CD4-positive, alpha-beta memory T cell (primary cell): ENCODE measurements at places on chromosomes 11 and 22.

GRCh38 chr11:85783758-85784157 lies 27.2 kb downstream of the SYTL2 start:
- no peak for DNase-seq

GRCh38 chr22:17774926-17775685 lies 837 bp upstream of the BID start:
- no peak for DNase-seq

DNA sequence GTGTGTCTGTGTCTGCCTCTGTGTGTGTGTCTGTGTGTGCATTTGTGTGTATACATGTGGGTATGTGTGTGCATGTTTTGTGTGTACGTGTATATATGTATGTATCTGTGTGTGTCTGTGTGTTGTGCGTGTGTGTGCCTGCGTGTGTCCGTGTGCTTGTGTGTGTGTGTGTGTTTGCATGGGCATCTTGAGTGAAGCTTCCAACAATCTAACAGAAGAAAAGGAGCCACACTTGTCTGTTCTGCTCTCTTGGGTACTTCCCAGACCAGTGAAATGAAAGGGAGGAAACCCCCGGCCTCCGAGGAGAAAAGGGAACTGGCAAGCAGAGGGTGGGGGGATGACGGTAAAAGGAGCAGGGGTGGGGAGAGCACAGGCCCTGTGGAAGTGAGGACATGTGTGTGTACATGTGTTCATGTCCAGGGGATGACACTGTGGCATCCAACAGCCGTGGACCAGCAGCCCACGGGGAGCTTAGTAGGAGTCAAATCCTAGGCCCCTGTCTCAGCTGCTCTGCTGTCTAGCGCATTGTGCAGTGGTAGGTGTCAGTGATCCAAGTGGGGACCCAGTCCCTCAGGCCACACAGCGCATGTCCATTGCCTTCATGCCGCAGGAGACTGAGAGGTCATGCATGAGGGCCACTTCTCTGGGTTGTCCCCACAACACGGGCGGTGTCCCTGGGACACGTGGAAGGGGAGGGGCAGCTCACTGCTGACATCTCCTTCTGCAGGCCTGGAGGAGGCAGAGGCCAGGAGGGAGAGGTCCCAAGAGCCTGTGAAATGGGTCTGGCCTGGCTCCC lies 8.1 kb downstream of the CSF2RB start:
- no peak for DNase-seq

- DNase-seq, result no peak
Observed at GRCh38 chr22:33012833-33013450, 45.2 kb downstream of the SYN3 start.

DNA sequence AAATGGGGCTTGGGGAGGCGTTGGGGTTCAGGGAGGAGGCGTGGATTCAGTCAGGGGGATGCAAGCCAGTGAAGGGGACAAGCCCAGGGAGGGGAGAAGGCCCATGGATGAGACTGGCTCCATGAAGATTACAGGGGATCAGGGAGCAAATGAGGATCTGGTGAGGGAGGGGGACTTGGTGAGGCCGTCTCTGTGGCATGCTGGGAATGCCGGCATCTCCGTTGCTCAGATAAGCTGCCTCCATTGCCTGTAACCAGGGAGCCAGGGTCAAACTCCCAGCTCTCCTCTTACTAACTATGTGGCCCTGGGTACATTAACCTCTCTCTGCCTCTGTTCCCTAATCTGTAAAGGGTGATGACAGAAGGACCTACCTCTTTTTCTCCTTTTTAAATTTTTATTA lies 38.7 kb downstream of the TPBGL start:
- DNase-seq, result no peak
